ENCODE measurements at places on chromosomes 4 and X.

- DNase-seq, result no peak
These were observed 43.5 kb downstream of the CLOCK start for GRCh38 chr4:55503169-55503568.

DNA sequence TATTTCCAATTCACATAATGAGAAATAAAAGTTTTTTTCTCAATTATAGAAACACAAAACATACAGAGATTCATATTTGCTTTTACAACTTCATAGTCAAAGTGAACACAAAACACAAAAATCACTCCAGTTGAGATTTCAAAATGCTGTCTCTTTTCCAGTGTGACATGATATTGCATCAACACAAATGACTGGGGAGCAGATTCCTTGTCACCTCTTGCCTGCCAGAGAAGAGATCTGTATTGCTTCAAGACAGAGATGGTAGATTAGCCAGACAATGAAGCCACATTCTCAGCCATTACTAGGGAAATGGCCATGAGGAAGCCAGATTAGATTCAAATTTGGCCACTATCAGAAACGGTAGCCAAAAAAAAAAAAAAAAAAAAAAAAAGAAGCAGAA is 2313.1 kb upstream of the AGA start:
- no peak for DNase-seq

DNA sequence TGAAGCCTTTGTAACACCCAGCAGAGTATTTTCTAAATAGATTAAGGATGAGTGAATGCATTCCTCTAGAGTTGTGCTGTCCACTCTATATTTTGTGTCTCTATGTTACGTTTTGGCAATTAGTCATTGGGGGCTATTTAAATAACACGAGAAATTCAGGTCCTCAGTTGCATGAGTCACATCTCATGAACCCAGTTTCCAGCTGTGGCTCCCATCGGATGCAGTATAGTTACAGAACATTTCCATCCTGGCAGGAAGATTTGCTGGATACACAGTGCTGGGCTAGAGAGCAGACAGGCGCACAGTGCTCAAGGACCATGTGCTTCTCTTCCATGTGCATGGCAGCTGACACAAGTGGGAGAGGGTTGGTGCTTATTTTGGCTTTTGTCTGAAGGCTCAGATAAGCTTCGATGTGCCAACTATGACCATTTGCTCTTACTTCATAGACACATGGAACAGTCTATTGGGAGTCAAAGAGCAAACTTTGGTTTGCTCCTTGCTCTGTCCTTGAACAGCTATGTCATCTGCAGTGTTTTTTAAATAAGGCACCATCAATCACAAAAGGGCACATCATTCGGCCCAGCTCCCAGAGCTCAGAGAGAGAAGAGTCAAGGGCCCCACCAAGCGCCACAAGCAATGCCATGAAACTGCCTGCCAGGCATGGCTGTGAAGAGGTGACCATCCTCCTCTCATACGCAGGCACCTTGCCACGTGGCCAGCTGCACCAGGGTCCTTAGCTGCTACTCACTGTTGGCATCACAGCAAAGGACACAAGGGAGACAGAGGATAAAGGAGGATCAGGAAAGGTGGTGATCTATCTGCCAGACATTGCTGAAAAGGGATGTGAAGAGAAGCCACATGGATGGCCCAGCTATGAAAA is 8.1 kb upstream of the STS start:
- no peak for DNase-seq

- no peak for DNase-seq
These were observed 474.0 kb upstream of the TECRL start for GRCh38 chr4:64883087-64883807.

- DNase-seq, result no peak
These were observed 263.7 kb upstream of the ETNPPL start for GRCh38 chr4:109026588-109026987.

DNA sequence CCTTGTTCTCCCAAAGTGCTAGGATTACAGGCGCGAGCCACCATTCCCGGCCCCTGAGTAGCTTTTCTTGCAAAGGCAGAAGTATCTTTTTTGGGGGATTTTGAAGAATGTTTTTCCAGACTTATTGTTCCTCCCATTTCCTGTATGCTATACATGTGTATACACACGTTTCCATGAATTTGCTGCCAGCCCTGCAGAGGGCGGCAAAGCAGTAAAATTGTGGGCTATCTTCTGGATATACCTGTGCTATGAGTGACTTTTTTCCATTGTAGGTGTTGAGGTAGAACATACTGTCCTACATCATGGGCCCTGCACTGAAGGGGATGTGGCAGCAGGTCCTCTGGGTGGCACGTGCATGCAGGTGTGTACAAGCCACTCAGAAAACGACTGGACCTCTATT is 16.9 kb upstream of the MED28 start:
- DNase-seq, result no peak

- DNase-seq, result peak; percentile 57
These were observed 651.4 kb downstream of the IQCM start for GRCh38 chr4:149164282-149164681.

DNA sequence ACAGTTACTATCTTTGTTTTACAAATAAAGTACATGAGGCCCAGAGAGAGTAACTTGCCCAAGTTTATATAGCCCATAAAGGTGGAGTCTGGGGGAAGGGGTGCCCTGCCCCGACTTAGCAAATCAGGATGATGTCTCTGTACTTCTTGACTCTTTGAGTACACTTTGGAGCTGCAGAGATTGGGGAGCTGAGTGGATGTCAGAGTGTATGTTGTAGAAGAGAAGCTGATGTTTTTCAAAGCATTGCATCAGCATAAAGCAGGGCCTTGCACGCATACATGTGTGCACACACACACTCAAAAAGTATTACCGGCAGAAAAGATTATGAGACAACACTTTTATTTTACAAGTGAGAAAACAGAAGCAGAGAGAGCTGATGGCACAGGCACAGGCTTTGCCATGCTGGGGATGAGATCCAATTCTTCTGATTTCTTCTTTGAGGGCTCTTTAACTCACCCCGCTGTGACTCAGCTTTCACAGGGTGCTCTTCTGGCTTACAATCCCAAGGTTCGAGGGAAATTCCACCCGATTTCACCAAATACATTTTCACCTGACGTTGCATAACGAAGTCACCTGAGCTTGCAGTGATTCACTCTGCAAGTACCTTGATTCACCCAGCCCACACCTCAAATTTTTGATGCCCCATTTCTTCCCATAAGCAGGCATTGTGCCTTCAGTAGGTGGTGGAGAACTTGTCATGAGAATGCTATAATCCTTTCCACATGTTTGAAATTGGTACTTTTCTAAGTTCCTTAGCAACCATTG is 292.8 kb upstream of the BOD1L1 start:
- DNase-seq, result no peak

DNA sequence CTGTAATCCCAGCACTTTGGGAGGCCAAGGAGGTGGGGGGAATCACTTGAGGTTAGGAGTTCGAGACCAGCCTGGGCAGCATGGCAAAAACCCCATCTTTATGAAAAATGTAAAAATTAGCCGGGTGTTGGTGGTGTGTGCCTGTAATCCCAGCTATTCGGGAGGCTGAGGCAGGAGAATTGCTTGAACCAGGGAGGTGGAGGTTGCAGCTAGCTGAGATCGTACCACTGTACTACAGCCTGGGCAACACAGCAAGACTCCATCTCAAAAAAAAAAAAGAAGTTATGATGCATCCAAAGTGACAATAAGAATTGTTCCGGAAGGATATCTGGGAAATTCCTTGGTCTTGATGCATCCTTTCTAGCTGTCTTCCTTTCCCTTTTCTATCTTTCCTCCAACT is 7.3 kb downstream of the NOCT start:
- DNase-seq, result no peak

GRCh38 chr4:181173046-181173445 is 1070.2 kb upstream of the TENM3 start:
- no peak for DNase-seq

DNA sequence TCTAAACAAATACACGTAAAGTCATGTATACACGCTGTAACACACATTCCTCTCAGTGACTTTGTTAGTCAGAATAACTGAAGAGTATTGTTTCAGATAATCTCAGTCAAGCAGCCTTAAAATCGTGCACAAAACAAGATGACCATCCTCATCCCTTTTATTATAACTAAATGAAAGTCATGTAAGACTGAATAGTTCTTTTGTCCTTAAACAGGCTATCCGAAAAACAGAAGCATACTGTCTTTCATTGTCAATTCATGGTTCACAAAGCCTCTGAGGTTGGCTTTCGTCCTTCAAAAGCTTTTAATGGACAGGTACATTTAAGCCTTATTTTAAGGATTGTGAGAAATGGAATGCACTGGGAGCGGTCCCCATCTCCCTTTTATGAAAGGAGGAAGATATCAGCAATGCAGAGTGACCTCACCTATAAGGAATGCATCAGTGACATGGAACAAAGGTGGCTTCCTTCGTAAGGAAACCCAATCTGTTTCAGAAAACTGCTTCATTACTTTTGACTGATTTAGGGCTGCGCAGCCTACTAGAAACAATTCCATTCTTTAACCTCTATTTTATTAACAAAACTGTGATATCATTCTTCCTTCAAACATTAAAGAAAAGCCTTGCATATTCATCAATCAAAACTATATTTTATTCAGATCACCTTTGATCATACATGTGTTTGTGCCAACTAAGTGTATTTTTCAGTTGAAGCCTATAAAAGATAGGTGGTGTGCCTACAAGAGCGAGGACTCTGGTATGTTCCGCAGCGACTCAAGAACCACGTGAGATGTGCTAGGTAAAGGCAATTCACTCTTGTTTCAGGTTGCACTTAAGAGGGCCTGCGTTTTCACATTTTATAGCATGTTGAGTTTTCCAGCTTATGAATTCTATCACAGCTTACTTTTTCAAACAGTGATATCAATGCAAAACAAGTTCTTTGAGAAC is 19.2 kb downstream of the SH3RF1 start:
- no peak for DNase-seq

DNA sequence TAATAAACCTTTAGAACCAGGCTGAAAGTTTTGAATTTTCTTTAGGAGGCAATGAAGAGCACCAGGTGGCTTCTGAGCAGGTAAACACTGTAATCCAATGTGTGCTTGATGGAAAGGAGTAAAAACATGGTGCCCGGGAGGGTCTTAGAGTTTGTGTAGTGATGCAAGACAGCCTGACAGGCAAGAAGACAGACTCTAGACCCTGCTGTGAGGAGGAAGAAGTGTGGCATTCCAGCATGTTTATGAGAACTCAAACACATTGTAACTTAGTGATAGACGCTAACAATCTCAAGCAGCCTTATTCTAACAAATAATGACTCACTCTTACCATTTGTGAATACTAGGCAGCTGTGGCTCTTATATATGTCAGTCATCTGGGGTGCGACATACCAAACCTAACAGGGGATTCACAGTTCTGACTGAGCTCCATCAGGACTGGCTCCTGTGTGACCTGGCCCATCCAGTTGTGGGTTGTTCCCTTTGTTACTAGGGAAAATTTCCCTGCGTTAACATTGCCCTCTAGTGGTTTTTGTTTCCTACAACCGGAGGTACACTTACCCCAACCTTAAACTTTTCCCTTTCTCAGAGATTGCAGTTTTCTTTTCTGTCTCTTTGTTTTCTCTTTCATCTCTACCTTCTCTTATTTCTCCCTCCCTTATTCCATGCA is 53.8 kb downstream of the VSIG4 start:
- peak; percentile 39 for DNase-seq

- DNase-seq, result no peak
These were observed 402.8 kb upstream of the NWD2 start for GRCh38 chr4:36841583-36842326.

DNA sequence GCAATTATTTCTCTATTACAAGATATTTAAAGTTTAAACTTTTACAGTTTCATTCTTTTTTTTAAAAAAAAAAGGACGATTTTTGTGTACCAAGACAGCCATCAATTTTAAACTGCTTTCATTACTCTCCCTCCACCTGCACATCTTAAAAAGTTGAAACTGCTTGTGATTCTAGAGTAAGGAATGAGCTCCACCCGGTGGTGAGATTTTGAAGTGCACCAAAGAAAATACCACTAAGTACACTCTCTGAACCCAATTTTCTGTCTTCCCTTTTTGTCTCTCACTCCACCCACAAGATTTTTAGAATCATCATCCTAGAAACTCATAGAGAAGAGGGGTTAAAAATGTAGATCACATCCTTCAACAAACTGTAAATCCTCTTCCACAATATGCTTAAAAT is 91.3 kb upstream of the WDR44 start:
- DNase-seq, result peak; percentile 50

DNA sequence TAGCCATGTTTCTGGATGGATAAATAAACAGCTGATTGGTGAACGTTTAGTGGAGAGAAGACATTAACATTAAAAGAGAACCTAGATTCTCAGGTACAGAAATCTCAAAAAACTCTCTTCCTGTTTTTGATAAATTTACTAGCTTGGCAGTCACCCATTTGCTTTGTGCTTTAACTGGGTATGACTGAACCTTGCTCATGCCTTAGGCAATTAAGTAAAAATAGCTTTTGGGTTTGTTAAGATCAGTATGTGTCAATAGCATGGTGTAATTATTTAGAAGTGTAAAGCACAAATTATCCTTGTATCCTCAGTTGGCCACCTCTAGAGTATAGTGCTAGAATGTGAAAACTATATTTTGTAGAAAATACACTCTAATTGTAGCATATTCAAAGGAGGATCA is 200.0 kb downstream of the CFAP299 start:
- no peak for DNase-seq

DNA sequence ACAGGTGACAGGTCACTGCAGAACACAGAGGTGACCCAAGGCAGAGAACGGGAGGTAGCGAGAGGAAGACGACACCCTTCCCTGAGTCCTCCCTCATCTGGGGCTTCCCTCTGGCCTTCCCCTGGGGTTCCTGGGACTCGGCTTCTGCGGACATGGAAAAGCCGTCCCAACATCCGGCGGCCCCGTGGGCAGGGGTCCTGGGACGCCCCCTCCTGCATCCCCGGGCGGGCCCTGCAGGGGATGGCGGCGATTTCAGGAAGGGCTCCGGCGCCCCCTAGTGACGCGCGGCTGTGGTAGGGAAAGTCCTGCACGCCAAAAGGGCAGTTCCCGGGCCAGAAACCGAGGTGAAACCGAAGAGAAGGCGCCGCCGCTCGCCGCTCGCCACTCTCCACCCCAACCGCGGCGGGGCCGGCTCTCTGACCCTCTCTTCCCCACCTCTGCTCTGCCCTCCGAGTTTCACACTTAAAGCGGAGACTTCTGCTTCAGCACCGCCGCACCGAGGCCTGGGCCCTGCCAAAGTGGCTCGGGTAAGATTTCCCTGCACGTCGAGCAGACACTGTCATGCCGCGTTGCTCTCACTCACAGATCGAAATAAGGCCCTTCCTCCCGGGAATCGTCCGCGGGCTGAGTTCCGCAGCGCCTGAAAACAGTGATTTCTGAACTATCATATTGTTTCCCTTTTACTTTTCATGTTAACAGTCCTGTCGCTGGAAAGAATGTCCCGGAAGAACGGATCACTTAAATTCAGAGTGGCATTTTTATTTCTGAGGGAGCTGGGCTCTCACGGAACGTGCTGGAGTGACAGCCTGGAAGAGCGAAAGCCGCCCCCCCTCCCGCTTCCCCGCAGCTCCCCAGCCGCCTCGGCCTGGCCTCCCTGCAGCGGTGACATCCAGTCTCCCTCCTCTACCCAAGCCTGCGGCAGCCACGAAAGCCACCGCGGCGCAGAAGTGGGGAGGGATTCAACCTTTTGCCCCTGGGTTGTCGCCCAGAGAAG is 110.6 kb downstream of the DCTD start:
- peak; percentile 92 for DNase-seq

- no peak for DNase-seq
These were observed 108.9 kb downstream of the EFHC2 start for GRCh38 chrX:44234541-44234940.

- no peak for DNase-seq
These were observed 158.2 kb upstream of the DDIT4L start for GRCh38 chr4:100348473-100348872.

- DNase-seq, result no peak
These were observed 214.6 kb upstream of the GALNT7 start for GRCh38 chr4:172953896-172954568.
